Hepatocyte (in vitro differentiated cells): ENCODE measurements at places on chromosomes 5 and 9. TPM values are rescaled to one million over a fixed set of nuclear protein-coding genes. Genes with fewer than 3 reads are reported as not detected.

GRCh38 chr9:89149726-89150125, 28.9 kb downstream of the SHC3 start:
- no peaks in the 10 kb centered on the region for H3K36me3 ChIP-seq
- no peaks in the 10 kb centered on the region for H3K27me3 ChIP-seq
- H3K27ac ChIP-seq = no peak overlapping the region
- H3K4me1 ChIP-seq = no peaks in the 10 kb centered on the region
- no peak overlapping the region for H3K4me3 ChIP-seq

The SLC24A2 gene
- 0.08 and 0.10 TPM in 2 replicates for total RNA-seq

The KCTD16 gene
- total RNA-seq = 2.3 and 3.4 TPM in 2 replicates

The UNC5A gene
- 0.10 and 0.12 TPM in 2 replicates for total RNA-seq

The S1PR3 gene
- 46.1 and 48.6 TPM in 2 replicates for total RNA-seq

The RGS7BP gene
- total RNA-seq = 0.77 and 1.4 TPM in 2 replicates

DNA sequence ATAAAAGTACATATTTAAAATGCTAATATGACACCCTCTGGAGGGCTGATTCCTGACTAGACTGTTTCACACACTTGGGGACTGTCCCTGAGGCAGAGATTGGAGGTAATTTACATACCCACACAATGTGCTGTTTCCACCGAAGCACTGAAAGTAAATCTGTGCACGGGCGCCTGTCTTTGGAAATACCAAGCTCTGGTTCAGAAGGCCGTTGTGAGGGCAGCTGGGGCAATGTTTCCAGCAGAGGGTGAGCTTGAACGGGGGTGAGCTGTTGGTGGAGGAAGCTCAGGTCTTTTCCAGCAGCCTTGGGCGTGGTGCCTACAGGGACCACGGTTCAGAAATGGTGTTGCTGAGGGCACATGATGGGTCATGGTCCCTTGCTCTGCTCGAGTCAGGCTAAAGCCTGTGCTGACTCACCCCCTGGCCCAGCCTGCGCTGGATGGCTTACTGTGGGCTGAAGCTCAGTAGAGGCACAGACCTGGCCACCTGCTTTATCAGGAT, 25.8 kb upstream of the HMCN2 start:
- no peaks in the 10 kb centered on the region for H3K27me3 ChIP-seq
- no peak for DNase-seq
- H3K36me3 ChIP-seq = no peaks in the 10 kb centered on the region
- H3K4me3 ChIP-seq = no peak overlapping the region
- H3K4me1 ChIP-seq = no peaks in the 10 kb centered on the region

DNA sequence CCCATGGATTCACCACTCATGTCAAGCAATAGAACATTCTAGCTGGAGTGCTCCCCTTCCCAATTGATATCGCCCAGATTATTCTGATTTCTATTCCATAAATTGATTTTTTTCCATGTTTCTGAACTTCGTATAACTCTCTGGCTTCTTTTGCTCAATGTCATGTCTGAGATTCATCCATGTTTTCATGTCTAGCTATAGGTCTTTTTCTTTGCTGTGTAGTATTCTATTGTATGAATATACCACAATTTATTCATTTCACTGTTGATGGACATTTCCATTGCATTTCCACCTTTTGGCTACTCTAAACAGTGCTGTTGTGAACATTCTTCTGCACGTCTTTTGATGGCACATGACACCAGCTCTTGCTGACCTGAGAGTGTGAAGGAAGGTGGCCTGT, 19.6 kb downstream of the PTPA start:
- H3K27ac ChIP-seq = no peak overlapping the region
- no peaks in the 10 kb centered on the region for H3K36me3 ChIP-seq
- no peak overlapping the region for H3K4me3 ChIP-seq
- H3K27me3 ChIP-seq = no peaks in the 10 kb centered on the region
- no peak for DNase-seq
- no peaks in the 10 kb centered on the region for H3K4me1 ChIP-seq

DNA sequence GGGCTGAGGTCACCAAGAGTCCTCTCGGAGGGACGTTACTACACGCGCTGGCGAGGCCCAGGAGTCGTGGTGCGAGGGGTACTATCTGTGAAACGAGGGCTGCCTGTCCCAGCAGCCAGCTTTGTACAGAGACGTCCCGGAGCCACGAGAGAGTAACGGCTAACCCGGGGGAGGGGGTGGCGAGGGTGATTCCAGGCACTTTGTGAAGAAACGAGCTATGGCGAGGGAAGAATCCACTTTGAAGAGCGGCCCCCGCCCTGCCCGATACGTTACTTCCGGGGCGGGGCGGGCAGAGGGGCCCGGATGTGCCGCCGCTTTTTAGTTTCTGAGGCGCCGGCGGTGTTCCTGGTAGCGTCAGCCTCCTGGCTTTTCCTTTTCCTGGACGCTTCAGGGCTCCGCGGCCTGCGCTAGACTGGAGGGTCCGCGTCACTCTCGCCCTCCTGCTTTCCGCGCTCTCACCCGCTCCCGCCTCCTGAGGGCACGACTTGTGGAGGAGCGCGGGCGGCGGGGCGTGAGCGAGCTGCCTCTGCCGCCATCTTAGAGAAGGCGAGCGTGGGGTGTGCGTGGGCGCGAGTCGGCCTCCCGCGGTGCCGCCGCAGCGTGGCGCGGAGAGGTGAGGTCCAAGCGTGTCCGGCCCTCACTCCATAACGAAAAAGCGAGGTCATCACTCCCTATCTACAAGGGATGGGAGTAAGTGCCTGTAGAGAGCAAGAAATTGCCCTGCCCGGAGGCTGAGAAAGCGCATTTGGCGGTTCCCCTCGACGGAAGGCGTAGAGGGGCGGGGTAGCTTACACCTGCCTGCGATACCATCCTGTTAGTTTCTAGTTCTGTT, 580 bp upstream of the RFX3 start:
- peaks cover 8% of the 10 kb centered on the region for H3K4me1 ChIP-seq
- peak overlapping the region; percentile 59 for H3K4me3 ChIP-seq
- H3K27ac ChIP-seq = peak overlapping the region; percentile 100
- DNase-seq = peak; percentile 93
- H3K27me3 ChIP-seq = no peaks in the 10 kb centered on the region

- no peaks in the 10 kb centered on the region for H3K4me1 ChIP-seq
- DNase-seq = no peak
- no peaks in the 10 kb centered on the region for H3K36me3 ChIP-seq
- no peak overlapping the region for H3K4me3 ChIP-seq
- no peaks in the 10 kb centered on the region for H3K27me3 ChIP-seq
Observed at GRCh38 chr5:143828710-143829109, 16.7 kb downstream of the HMHB1 start.

The SPATA31D4 gene
- not detected in 2 replicates for total RNA-seq

- peak; percentile 42 for DNase-seq
- H3K4me3 ChIP-seq = no peak overlapping the region
- H3K27me3 ChIP-seq = no peaks in the 10 kb centered on the region
- H3K27ac ChIP-seq = peak overlapping the region; percentile 45
- H3K36me3 ChIP-seq = no peaks in the 10 kb centered on the region
- no peaks in the 10 kb centered on the region for H3K4me1 ChIP-seq
Observed at GRCh38 chr9:83933790-83934189, 12.6 kb upstream of the KIF27 start.

GRCh38 chr5:27341342-27341741, 303.0 kb upstream of the CDH9 start:
- H3K36me3 ChIP-seq = no peaks in the 10 kb centered on the region
- no peaks in the 10 kb centered on the region for H3K27me3 ChIP-seq
- DNase-seq = no peak
- H3K4me3 ChIP-seq = no peak overlapping the region
- H3K27ac ChIP-seq = no peak overlapping the region
- no peaks in the 10 kb centered on the region for H3K4me1 ChIP-seq

The CAVIN4 gene
- total RNA-seq = 1.0 and 2.4 TPM in 2 replicates

The GRXCR2 gene
- not detected in 2 replicates for total RNA-seq

The VCAN gene
- 367 and 398 TPM in 2 replicates for total RNA-seq

DNA sequence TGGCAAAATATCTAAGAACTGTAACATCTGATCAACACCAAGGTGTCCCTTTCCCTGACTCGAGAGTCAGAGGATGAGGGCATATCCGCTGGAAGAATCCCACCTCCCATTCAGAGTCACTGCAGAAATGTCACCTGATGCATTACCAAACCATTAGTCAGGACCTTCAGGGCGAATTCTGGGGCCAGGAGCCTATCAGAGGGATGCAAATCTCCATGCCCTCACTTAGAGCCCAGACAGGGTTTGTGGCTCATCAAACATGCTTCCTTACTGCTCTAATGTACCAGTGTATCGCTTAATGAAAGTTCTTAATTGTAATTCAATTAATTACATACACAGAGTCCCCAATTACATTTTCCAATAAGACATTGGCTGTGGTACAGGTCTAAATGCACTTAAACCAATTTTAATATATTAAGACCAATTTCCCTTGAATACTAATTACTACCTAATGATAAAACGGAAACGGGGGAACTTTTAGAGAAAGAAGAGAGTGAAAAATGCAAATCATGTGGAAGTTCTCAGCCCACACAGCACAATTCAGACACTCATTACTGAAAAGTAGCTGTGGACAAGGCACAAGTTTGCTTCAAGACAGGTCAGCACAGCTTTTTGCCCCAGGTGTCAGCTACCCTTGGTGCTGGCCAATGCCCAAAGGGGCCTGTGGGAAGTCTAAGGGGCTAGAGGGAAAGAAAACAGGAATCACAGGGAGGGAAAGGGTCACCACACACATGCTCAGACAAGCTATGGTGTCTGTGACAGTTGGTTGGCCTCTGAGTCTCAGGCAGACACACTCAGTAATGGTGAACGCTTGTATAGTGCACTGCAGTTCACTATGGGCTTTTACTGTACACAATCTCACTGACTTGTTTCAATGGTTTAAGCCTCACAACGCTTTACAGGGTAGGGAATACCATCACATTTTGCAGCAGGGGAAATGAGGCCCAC, 211.6 kb downstream of the MAPKAP1 start:
- peaks cover 14% of the 10 kb centered on the region for H3K4me1 ChIP-seq
- no peak for DNase-seq
- no peak overlapping the region for H3K27ac ChIP-seq
- H3K36me3 ChIP-seq = no peaks in the 10 kb centered on the region

The SQSTM1 gene
- total RNA-seq = 372 and 402 TPM in 2 replicates

DNA sequence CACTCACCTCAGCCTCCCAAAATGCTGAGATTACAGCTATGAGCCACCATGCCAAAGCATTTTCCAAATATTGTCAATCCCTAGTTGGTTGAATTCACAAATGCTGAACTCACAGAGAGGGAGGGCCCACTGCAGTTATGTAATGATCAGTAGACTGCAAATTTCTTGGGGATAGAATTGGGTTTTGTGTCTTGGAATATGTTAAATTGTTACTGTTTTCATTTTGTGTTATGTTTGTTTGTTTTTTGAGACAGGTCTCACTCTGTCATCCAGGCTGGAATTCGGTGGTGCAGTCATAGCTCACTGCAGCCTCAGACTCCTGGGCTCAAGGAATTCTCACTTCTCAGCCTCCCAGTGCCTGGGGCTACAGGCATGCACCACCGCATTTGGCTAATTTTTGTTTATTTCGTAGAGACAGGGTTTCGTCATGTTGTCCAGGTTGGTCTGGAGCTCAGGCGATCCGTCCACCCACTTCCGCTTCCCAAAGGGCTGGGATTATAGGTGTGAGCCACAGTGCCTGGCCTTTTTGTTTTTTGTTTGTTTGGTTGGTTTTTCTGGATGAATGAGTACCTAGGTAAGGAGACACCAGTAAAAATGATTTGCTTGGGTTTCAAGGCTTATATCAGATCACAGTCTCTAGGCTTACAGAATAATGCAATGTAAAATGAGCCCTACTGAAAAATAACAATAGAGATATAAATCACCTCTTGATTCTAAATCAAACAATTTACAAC, 31.5 kb upstream of the LMNB1 start:
- H3K27ac ChIP-seq = no peak overlapping the region
- H3K36me3 ChIP-seq = no peaks in the 10 kb centered on the region
- H3K4me3 ChIP-seq = no peak overlapping the region
- H3K27me3 ChIP-seq = no peaks in the 10 kb centered on the region
- no peaks in the 10 kb centered on the region for H3K4me1 ChIP-seq
- no peak for DNase-seq

- H3K36me3 ChIP-seq = no peaks in the 10 kb centered on the region
- no peak for DNase-seq
- no peak overlapping the region for H3K27ac ChIP-seq
Observed at GRCh38 chr9:69157751-69158466, 16.2 kb upstream of the TJP2 start.

- no peaks in the 10 kb centered on the region for H3K27me3 ChIP-seq
- peaks cover 6% of the 10 kb centered on the region for H3K4me1 ChIP-seq
- H3K4me3 ChIP-seq = peak within 1 kb of the TSS; percentile 56
- peak within 1 kb of the TSS; percentile 67 for H3K27ac ChIP-seq
- no peaks in the 10 kb centered on the region for H3K36me3 ChIP-seq
Observed at GRCh38 chr9:37485389-37486255, at the start of gene POLR1E. Gene POLR1E (plus strand): TSS chr9:37485948. CDS start chr9:37486048, 100 bp downstream.

DNA sequence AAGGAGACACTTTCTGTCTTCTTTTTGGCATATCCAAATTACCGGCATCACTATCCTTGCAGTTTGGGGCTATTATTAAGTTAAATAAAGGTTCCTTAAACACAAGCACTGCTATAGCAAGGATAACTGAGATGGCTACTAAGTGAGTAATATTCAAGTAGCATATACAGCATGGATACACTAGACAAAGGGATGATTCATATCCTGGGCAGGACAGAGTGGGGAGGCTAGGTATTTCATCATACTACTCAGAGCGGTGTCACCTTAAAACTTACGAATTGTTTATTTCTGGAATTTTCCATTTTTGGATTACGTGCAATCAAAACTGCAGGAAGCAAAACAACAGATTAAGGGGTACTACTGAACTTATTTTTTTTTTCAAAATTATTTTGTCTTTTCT, 54.1 kb downstream of the FER start:
- no peak overlapping the region for H3K4me3 ChIP-seq
- no peaks in the 10 kb centered on the region for H3K4me1 ChIP-seq
- DNase-seq = no peak

The DRD1 gene
- 0.80 and 1.2 TPM in 2 replicates for total RNA-seq

The STC2 gene
- 26.6 and 28.6 TPM in 2 replicates for total RNA-seq

- H3K4me3 ChIP-seq = no peak overlapping the region
- H3K27ac ChIP-seq = no peak overlapping the region
- H3K36me3 ChIP-seq = no peaks in the 10 kb centered on the region
- H3K27me3 ChIP-seq = peaks cover 8% of the 10 kb centered on the region
- H3K4me1 ChIP-seq = no peaks in the 10 kb centered on the region
Observed at GRCh38 chr9:78666818-78667414, 370.0 kb downstream of the PSAT1 start.

DNA sequence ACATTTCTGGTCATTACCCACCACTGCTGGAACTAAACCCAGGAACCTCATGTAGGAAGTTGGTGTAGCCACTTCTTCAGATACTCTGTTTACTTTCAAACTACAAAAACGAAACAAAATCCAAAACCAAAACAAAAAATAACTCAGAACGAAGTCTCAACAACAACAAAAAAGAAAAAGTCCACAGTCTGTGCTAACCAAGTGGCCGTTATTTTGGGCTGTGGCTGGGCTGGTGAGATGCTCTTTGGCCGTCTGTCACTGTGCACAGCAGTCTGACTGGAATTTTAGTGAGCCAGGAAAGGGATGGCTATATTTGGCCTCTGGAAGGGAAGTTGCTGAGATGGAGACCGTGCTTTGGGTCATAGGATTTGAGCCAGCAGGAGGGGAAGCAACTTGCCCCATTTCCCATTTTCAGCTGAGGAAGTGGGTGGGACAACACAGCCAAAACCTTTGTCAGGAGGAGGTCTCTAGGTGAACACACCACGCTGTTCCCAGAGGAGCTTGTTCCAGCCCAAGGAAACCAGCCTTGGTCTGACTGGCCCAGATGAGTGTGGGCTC, 334.1 kb downstream of the ZSWIM6 start:
- no peaks in the 10 kb centered on the region for H3K36me3 ChIP-seq
- H3K27me3 ChIP-seq = no peaks in the 10 kb centered on the region
- H3K4me1 ChIP-seq = no peaks in the 10 kb centered on the region
- H3K27ac ChIP-seq = no peak overlapping the region
- H3K4me3 ChIP-seq = no peak overlapping the region
